ENCODE measurements at places on chromosomes 16 and 17. TPM values are rescaled to one million over a fixed set of nuclear protein-coding genes. Genes with fewer than 3 reads are reported as not detected.

RPS6KB1 gene
- 24.7 TPM for total RNA-seq

HDAC5 gene
- 75.5 TPM for total RNA-seq

AANAT gene
- not detected for total RNA-seq

TOX3 gene
- not detected for total RNA-seq

GALK1 gene
- 11.5 TPM for total RNA-seq

ZP2 gene
- not detected for total RNA-seq

TBX2 gene
- total RNA-seq, result 17.2 TPM

OR2C1 gene
- not detected for total RNA-seq

KRT13 gene
- total RNA-seq, result not detected

CORO6 gene
- 128 TPM for total RNA-seq

PRR29 gene
- total RNA-seq, result 0.51 TPM

TAC4 gene
- 1.7 TPM for total RNA-seq

IRX6 gene
- total RNA-seq, result 37.1 TPM

MATCAP1 gene
- 22.2 TPM for total RNA-seq

SPNS3 gene
- 0.54 TPM for total RNA-seq

ANKS4B gene
- total RNA-seq, result not detected

LITAFD gene
- not detected for total RNA-seq

MC1R gene
- total RNA-seq, result 4.0 TPM

NKD1 gene
- total RNA-seq, result 0.40 TPM

KRTAP9-8 gene
- not detected for total RNA-seq

PKMYT1 gene
- 1.8 TPM for total RNA-seq

MYH10 gene
- total RNA-seq, result 45.6 TPM

PGS1 gene
- 22.1 TPM for total RNA-seq

SDR42E2 gene
- not detected for total RNA-seq

FOXJ1 gene
- not detected for total RNA-seq

ACOX1 gene
- total RNA-seq, result 73.3 TPM

OR3A1 gene
- total RNA-seq, result not detected

HOXB3 gene
- 4.2 TPM for total RNA-seq

PHOSPHO1 gene
- total RNA-seq, result 3.8 TPM

RNF222 gene
- not detected for total RNA-seq

IL32 gene
- total RNA-seq, result 32.3 TPM

PIK3R6 gene
- total RNA-seq, result 1.00 TPM

MMP28 gene
- total RNA-seq, result 1.2 TPM

HID1 gene
- 9.0 TPM for total RNA-seq

SBK1 gene
- 1.9 TPM for total RNA-seq

HOXB9 gene
- not detected for total RNA-seq

HSPB9 gene
- not detected for total RNA-seq

ABCA9 gene
- 6.0 TPM for total RNA-seq

RNF167 gene
- 84.7 TPM for total RNA-seq

TMEM238L gene
- not detected for total RNA-seq

TEKT5 gene
- 0.22 TPM for total RNA-seq

KRTAP4-6 gene
- total RNA-seq, result not detected

Measured in cardiac septum (tissue), 1 donor.